Upper lobe of right lung (tissue), 1 donor: ENCODE measurements at places on chromosomes 13 and 19.

DNA sequence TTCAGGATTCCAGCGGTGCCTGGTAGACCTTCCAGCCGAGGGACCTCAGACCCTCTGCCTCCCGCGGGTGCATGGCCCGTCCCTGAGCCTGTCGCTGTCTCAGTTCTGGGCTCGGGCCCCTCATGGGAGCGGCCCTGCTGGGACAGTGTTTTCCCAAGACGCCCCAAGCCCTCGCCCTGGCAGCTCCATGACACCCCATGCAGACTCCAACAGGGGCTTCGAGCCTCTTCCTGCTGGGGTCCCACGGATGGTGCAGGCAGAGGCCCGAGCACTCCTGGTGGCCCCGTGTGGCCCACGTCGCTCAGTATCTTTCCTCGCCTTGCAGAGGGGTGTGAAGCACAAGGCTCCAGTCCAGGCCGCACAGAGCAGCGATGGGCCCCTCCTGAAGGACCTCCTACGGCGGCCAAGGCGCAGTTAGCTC lies 88.8 kb upstream of the MCF2L start:
- DNase-seq, result no peak

GRCh38 chr13:48400090-48400694 lies 12.7 kb downstream of the LPAR6 start:
- no peak for DNase-seq

DNA sequence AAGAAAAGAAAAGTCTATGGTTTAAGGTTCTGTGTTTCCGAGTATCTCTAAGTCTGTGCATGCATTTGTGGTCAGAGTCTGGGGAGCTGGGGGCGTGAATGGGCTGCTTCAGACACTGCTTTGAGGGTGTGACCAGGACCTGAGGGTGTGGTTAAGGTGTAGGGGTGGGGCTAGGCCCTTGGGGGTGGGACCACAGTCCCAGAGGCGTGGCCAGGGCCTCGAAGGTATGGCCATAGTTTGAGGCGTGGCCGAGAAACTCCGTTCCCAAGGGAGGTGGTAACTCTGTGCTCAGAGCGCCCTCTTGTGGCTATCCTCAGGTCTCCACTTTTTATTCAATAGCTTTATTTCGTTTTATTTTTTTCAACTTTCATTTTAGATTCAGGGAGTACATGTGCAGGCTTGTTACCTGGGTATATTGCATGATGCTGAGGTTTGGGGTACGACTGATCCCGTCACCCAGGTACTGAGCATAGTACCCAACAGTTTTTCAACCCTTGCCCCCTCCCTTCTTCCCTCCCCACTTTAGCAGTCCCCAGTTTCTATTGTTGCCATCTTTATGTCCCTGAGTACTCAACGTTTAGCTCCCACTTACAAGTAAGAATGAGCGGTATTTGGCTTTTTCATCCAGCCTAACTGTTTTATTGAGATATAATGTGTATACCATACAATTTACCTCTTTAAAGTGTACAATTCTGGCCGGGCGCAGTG lies 7.0 kb upstream of the CBLC start:
- DNase-seq, result peak; percentile 97

DNA sequence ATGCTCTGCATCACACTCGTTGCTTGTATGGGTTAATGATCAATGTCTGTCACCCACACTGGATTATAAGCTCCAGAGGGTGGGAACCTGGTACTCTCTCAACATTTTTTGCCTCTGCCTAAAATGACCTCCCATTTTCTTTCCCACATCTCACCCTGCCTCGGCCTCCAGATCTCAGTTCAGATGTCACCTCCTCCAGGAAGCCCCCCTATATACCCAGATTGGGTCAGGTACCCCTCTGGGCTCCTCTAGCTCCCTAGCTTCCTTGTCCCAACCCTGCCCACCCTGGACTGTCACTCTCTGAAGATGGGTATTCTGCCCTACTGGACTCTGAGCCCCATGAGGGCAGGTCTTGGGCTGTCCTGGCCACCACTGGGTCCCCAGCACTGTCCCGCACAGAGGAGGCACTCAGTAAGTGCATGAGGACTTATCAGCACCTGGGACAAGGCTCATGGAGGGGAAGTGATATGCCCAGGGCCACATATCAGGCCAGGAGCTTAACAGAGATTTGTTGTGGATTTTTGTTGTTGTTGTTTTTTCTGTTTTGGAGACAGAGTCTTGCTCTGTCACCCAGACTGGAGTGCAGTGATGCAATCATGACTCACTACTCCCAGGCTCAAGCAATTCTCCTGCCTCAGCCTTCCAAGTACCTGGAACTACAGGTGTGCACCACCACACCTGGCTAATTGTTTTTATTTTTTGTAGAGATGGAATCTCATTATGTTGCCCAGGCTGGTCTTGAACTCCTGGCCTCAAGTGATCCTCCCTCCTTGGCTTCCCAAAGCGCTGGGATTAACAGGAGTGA lies 23.8 kb downstream of the PRKD2 start:
- DNase-seq, result no peak

DNA sequence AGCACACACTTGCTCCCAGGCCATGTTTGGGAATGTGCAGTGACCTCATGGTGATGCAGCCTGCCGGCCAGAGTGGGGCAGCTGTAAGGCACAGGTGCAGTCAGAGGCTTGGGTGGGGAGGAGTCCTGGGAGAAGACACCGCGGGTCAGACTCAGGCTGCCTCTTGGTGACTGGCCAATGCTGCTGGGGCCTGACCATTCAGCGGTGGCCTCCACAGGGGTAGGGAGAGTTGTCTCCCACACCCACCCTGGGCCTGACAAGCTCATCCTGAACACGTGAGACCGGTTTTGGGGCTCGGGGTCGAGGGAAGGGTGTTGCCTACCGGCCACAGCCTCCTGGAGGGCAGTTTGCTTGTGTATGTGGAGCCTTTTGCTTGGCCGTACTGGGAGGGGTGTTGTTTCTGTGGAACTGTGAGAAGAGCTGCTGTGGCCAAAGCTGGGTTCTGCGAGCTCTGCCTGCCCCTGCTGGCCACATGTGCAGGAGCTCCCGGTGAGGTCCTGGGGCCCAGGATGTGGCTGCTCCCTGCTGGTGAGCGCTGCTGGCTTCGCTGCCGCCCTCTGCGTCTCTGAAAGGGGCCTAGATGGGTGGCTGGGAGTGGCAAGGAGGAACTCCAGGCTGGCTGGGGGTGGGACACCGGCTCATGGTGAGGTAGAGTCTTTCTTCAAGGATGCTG lies 22.1 kb downstream of the UPF1 start:
- peak; percentile 56 for DNase-seq

- DNase-seq, result no peak
Observed at GRCh38 chr19:29897466-29897865, 44.6 kb upstream of the URI1 start.

DNA sequence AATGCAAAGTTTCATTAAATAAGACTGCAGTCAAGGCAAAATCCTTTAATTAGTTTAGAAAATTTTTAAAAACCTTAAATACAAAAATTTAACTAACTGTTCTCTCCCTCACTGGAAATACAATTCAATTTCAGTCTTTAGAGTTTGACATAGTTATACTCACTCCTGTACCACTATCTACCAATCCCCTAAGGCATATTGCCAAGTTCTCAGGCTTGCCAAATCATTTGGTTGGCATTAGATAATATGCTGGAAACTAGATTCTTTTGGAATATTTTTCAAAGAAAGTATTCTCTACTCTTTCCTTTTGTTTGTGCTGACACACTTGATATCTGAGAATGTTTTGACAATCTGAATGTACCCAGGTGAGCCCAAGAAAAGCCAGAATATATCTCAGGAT lies 77.2 kb downstream of the TSC22D1 start:
- no peak for DNase-seq

GRCh38 chr19:4233282-4233853 lies 4.0 kb downstream of the EBI3 start:
- peak; percentile 77 for DNase-seq

DNA sequence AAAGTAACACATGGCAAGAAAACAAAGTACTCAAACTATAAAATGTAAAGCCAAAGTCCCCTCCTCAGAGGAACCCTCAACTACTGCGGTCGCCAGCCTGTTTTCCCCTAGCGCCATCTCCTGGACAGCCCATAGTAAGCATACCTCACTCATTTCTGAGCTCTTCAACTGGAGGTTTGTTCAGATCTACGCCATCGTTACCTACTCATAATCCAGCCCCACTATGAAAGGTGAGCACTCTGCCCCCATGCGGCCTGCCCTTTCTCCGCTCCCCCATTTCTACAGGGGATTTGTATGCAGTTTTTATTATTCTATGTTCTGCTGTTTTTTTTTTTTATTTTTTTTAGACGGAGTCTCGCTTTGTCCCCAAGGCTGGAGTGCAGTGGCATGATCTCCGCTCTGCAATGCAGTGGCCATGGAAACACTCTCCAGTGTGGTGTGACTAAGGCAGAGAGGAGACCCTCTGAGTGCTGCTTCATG lies 26.2 kb downstream of the OPA3 start:
- no peak for DNase-seq

DNA sequence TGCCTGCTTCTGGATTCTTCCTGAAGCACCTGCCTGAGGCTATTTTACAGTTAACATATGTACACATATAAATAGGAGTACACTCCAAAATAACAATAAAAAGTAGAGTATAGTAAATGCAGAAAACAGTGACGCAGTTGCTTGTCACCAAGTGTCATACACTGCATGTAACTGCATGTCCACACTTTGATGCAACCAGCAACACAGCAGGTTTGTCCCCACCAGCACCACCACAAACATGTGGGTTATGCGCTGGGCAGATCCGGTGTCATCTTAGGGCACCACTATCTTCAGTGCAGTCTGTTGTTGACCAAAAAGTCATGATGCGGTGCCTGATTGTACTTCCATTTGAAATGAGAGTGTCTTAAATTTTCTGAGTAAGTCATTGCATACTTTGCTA lies 51.3 kb downstream of the COL4A2 start:
- DNase-seq, result no peak

DNA sequence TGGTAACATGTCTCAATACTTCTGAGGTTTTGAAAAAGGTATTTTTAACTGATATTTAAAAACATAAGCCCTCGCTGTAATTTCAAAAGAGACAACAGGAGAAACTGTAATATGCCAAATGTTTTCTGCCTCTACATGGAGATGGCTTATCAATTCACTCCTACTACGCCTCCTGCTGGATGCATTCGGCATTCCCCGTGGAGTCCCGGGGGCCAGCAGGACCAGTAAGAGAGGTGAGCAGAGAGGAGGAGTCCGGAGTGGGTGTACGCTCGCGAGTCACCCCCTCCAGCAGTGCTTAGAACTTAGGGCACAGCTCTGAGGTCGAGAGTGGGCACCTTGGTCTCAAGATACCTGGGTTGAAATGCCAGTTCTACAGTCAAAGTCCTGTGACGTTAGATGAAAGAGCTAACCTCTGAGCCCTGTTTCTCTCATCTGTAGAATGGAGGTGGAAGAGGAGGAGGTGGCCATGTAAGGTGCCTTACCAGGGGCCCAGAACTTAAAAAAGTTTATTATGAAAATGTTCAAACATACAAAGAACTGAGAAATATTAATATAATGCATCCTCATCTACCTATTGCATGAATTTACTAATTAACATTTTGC lies 110.2 kb downstream of the STK24 start:
- DNase-seq, result no peak

GRCh38 chr13:101465877-101466276 lies 13.4 kb downstream of the ITGBL1 start:
- DNase-seq, result no peak

- DNase-seq, result no peak
Observed at GRCh38 chr13:58587183-58587582, 955.6 kb downstream of the PCDH17 start.

DNA sequence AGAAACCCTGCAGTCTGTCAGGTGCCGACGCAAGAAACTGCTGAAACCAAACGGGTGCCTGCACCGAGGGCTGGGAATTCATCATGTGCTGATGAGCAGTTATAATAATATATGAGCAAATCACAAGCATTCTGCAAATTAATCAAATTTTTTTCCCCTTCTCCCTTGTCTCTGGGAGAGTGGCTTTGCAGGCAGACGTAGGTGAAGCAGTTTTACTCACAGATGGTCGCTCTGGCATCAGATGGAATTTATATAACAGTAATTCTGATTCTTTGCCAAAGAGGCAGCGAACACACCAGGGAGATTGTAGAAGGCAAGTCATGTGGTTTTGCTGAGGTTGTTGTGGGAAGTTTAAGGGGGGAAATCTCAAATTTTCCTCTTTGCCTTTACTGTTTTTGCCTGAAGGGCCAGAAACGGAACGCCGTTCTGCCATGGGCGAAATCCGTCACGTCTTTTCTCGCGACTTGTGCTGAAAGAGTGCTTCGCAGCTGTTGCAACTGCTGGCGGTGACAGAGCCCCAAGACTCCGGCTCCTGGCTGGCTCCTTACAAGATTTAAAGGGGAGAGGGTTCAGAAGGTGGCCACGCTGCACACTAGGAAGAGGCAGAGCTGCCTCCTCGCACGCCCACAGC lies 320.1 kb downstream of the ZNF536 start:
- no peak for DNase-seq

GRCh38 chr19:44943801-44944249 lies 1.8 kb downstream of the APOC4 start:
- peak; percentile 91 for DNase-seq

- no peak for DNase-seq
Observed at GRCh38 chr13:90686442-90686841, 661.0 kb upstream of the MIR17HG start.

DNA sequence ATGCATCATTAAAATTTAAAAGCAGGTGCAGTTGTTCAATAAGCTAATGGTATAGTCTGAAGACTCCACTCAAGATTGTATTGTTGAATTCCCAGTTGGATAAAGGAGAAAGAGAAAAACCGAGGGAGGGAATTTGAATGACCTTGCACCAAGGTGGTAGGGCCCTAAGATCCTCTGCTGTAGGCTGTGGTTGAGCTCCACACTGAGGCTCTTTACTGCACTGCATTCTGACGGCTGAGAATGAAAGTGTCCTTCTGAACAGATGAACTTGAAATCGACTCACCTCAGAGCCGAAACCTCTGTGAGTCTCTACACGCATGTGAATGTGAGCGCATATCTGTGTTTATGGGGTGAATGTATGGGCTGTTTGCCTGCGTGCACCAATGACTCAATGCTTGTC lies 388.9 kb upstream of the DACH1 start:
- DNase-seq, result no peak

- no peak for DNase-seq
Observed at GRCh38 chr19:10513223-10513622, 4.0 kb downstream of the S1PR5 start.

DNA sequence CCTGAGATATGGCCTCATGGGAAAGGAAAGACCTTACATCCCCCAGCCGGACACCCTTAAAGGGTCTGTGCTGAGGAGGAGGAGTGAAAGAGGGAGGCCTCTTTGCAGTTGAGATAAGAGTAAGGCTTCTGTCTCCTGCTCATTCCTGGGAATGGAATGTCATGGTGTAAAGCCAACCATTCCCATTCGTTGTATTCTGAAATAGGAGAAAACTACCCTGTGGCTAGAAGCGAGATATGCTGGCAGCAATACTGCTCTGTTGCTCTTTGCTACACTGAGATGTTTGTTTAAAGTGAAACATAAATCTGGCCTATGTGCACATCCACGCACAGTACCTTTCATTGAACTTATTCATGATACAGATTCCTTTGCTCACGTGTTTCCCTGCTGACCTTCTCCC lies 783 bp upstream of the ZNF587B start:
- no peak for DNase-seq

DNA sequence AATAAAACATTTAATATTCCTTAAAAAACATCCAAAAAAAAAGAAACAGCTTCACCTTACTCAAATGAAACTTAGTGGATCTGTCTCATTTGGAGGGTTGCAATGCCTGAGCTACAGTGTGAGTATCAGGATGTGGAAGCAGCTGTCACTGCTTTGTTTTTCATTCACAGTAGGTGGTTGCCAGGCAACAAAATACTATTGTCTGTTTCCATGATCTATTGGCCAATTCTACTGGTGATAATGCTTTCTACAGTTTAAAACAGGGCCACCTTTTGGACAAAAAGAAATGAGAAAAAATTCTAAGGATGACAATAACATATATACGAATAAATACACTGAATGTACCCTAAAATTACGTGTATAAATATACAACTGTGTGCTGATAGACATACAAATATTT lies 3.0 kb downstream of the ENOX1 start:
- DNase-seq, result no peak
